ENCODE measurements at places on chromosomes 12 and 14. TPM values are rescaled to one million over a fixed set of nuclear protein-coding genes. Genes with fewer than 3 reads are reported as not detected.

B4GALNT1 gene
- total RNA-seq, result under 0.01 TPM

ST8SIA1 gene
- 2.6 TPM for total RNA-seq

PLBD1 gene
- 201 TPM for total RNA-seq

IL31 gene
- total RNA-seq, result not detected
